ENCODE measurements at places on chromosomes 1 and 21.

DNA sequence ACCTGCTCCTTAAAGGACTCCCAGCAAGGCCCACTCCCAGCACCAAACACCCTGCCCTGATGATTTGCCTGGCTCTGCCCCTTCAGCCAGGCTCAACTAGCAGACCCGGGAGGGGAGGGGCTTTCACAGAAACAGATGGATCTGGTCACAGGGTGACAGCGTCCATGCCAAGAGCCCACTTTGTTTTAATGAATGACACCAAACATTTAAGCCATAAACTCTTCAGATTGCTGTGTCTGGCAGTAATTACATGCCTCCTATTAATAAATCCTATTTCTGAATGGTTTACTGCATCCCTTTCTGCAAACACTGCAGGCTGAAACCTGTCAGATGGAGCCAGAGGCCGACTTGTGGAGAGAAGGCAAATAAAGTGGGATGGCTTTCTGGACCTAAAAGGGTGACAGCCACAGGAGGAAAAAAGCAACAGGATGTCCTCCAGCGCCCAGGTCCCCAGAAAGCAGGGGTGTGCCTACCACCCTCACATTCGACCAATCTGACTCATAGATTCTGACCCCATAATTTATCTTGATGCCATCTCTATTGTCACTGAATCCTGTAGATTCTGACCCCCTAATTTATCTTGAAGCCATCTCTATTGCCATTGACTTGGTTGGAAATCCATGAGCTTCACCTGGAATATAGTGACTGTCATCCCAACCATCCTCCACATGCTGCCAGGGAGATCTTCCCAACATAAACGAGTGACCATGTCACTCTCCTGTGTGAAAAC, 200.9 kb downstream of the PLPP3 start:
- no peak for DNase-seq

GRCh38 chr1:165575468-165576099, 31.8 kb downstream of the LRRC52 start:
- DNase-seq: no peak

DNA sequence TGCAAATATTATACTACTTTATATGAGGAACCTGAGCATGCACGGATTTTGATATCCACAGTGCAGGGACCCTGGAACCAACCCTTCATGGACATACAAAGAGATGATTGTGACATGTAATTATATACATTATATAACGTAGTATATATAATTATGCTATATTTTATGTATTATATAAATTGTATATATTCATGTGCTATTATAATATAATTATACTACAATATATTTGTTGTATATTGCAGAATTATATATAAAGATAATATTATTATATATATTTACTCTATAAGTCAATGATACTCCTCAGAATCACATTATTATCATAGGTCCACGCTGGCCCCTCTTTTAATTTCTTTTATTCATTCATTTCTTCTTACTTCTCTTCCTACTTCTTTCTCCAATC, 70.9 kb downstream of the TNFSF18 start:
- DNase-seq: no peak

DNA sequence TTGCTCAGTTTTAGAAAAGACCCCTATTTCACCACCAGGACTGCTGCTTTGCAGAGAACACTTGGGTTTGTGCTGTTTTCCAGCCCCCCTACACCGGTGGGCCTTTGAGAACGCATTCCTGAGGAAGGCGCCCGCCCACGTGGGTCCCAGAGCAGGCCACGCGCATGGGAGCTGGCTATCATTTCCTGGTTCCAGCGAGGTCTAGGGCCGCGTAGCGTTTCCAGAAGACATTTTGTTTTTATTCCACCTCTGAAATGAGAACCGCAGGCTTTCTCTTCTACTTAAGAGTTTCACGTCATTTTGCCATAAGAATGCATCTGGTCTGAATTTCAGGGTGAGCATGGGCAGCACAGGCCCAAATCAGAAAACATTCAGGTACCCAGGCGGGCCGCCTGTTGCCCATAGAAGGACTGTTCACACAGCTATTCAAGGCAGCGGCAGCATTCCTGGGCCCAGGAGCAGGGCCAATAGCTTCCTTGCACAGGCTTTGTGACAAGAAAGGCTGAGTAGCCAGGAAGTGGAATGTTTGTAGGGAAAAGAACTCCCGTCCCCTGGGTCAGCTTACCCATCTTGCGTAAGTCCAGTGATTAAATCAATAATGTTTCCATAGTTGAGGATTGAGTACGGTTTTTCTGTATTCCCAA, 1.4 kb upstream of the KLHL21 start:
- no peak for DNase-seq

DNA sequence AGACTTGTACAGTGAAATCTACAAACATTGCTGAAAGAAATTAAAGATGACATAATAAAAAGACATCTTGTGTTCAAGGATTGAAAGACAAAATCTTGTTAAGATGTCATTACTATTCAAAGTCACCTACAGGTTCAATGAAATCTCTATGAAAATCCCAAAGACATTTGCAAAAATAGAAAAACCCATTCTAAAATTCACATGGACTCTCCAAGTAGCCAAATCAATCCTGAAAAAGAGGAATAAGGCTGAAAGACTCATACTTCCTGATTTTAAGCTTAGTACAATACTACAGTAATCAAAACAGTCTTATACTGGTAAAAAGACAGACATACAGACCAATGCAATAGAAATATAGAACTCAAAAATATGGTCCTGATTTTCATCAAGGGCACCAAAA, 78.6 kb downstream of the PCSK9 start:
- no peak for DNase-seq

- no peak for DNase-seq
Measured at GRCh38 chr1:40928699-40929098, 50.8 kb upstream of the CTPS1 start.

Measured in NCI-H187 treated with DMSO at 0.1 percent for 48 hours (cell line).